ENCODE measurements at places on chromosomes 5 and 9. TPM values are rescaled to one million over a fixed set of nuclear protein-coding genes. Genes with fewer than 3 reads are reported as not detected.

GRCh38 chr5:103582364-103582763, 19.8 kb upstream of the NUDT12 start:
- DNase-seq, result peak; percentile 75

GRCh38 chr9:135741276-135742219, 39.6 kb downstream of the KCNT1 start:
- DNase-seq, result no peak

- no peak for DNase-seq
Observed at GRCh38 chr5:135391116-135391868, 7.7 kb downstream of the MACROH2A1 start.

Gene NTRK2
- polyA plus RNA-seq, result 58.8 TPM

- DNase-seq, result peak; percentile 39
Observed at GRCh38 chr5:175288048-175288621, 155.8 kb downstream of the DRD1 start.

Data from brain (organoid and tissue), 16 donors.